ENCODE measurements at places on chromosomes 5 and 9.
A peak's percentile ranks its signal among the peaks of the same experiment; 100 is the strongest.

DNA sequence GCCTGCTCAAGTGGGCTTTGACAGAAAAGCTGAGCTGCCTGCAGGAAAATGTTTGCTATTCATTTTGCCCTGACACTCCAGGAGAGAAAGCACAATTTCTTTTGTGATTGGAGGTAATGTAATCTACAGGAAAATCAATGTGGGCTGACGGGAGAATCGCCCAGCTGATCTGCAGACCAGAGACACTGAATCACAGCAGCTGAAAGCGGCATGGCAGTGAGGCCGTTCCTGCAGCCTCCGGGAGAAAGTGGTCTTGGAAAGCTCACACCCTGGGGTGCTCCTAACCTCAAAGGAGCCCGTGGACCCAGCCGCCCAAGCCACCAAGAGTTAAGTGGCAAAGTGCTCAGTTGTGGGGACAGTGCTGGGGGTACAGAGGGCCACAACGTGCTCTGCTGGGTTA, 593.6 kb downstream of the BNC2 start:
- DNase-seq: no peak

GRCh38 chr5:59554501-59554900, 339.0 kb downstream of the PDE4D start:
- DNase-seq: no peak

DNA sequence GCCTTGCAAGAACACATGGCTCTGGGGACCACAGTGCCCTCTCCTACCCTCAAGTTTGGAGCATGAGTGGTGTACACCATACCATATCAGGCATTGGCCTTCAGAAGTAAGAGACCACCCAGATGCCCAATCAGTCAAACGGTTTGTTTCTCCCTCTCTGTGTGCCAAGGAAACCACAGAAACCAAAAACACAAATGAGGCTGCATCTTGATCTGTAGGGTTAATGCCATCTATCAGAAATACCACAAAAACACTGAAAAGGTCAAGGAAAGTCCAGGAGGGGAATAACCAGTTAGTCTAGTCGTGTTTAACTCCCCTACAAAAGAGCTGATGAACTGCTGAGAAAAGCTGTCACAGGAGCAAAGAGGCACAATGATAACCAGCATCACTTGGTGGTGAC, 78.4 kb downstream of the INSYN2B start:
- no peak for DNase-seq

- no peak for DNase-seq
Measured at GRCh38 chr5:154487541-154487940, 9.5 kb upstream of the HAND1 start.

DNA sequence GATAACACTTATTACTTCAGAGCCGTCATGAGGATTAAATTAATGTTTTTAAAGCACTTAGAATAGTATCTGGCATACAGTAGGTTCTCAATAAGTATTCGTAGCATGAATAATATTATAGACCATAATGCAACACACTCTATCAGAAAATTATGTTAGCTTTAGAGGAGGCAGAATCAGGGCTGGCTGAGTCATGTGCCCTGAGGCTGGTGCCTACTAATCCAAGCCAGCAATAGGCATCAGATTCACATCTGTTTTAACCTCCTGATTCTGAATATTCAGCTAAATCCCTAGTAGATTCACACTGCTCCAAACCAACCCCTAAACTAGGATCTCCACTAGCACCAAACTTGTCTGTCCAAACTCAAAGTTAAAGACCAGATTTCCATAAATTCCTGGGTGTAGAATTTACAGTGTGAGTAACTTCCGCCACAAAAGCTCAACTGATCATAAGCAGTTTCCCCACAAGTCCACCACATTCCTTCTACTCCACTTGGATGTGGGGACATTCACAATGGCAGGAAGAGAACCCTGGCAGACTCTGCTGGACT, 170.0 kb upstream of the DAPK1 start:
- DNase-seq: no peak

GRCh38 chr5:116876240-116876840, 301.7 kb upstream of the SEMA6A start:
- no peak for DNase-seq

GRCh38 chr9:135332516-135332915, 147.1 kb upstream of the PPP1R26 start:
- DNase-seq: no peak

DNA sequence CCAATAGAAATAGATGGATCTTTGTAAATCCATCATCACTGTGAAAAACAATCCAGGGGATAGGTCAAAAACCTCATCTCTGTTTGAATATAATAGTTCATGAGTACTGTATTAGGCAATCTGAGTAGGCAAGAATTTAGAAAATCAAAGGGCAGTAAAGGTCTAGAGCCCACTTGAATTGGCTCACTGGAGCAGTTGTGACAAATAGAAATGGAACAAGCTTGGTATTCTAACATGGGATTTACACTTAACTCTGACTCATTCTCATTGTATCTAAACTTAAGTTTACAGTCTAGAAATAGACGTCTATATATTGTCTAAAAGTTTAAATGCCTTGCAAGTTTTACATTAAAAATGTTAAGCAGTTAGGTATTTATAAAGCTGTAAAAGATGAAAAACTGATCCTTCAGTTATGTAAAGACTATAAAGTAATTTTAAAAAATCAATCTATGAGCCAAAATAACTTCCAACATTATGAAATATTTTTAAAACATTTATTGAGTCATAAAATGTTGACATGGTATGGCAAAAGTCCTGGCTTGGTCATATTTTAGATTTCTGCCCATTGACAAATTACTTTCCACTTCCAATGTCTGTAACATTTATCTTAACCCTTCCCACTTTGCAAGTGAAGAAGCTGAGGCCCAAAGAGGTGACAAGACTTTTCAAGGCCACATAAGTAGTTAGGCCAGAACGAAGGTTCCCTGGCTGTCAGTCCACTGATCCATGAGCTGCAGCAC, 203.7 kb upstream of the NREP start:
- DNase-seq: no peak

GRCh38 chr9:35579130-35579529, 25.9 kb upstream of the TESK1 start:
- DNase-seq: no peak

GRCh38 chr5:170411100-170411499, 21.9 kb upstream of the KCNMB1 start:
- DNase-seq: no peak

DNA sequence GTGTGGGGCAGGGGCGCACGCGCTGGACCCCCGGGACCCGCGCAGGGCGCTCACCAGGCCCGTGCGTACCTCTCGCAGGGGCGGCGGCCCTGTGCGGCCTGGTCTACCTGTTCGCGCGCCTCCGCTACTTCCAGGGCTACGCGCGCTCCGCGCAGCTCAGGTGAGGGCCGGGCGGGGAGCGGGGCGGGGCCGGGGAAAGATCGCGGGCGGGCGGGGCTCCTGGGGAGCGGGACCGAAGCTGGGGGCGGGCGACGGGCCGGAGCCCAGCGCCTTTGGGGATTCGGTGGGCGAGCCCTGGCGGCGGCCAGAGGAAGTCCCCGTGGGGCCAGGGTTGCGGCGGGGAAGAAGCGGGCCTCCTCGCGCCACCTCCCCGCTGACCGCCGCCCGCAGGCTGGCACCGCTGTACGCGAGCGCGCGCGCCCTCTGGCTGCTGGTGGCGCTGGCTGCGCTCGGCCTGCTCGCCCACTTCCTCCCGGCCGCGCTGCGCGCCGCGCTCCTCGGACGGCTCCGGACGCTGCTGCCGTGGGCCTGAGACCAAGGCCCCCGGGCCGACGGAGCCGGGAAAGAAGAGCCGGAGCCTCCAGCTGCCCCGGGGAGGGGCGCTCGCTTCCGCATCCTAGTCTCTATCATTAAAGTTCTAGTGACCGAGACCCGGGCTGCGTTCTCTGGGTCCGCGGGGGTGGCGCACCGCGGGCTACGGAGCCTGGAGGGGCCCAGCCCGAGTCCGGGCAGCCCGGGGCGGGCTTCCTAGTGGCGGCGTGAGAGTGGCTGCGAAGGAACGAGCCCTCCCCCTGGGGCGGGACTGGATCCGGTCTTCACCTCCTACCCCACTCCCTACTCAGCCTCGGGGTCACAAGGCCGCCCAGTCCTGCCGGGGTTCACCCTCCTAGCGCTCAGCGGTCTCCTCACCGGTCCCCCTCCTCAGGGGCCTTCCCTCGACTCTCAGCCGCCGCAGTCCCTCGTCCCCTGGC, 2.4 kb downstream of the LTC4S start:
- peak; percentile 66 for DNase-seq

- no peak for DNase-seq
Measured at GRCh38 chr9:128077847-128078503, 9.9 kb downstream of the SLC25A25 start.

DNA sequence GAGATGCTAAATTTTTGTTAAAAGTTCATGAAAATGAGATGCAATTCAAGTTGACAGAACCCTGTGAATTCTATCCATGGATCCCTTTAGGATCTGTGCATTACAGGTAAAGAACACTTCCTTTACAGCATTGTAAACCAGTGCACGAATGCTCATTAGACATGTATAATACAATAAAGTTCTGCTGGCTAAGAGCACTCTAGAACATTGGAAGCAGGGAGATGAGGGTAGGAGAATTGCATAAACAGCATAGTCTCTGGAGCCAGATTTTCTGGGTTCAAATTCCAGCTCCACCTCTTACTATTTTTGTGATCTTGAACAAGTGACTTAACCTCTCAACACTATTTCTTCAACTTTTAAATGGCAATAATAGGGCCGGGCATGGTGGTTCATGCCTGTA, 300.2 kb downstream of the NTRK2 start:
- no peak for DNase-seq

DNA sequence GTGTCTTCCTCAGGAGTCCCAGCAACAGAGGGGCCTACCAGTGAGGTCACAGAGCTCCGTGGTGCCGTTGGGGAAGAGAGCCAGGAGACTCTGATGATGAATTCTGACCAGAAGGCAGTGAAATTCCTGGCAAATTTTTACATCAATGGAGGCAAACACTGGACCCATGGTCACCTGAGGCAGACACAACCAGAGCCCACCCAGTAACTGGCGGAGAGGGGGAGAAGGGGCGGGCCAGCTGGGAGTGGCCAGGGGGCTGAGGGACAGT, at the start of gene STPG3:
Gene STPG3, plus strand, starts transcription at position 93 of the 268 bp plus-strand sequence. Its CDS starts 1 bp downstream, at position 94.
- DNase-seq: no peak

DNA sequence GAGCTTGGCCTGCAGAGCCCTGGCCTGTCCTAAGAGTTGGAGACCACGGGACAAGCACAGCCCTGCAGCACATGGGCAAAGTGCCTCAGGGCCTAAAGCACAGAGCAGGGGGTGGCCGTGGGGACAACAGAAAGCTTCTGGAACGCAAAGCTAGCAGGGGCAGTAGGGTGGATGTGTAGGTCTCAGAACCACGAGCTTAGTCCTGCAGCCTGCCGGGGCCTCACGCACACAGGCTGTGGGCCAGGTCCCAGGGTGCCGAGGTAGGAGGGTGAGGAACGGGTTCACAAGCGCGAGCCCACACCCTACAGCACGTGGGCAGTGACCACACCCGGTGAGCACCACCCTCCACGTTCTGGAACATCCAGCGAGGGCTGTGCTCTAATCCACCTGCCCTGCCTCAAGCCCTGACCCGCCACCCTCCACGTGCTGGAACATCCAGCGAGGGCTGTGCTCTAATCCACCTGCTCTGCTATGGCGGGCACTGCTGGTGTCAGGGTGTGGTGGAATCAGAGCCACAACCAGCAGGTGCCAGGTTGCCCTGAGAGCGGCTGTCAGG, 9.3 kb downstream of the CLPTM1L start:
- DNase-seq: no peak

- DNase-seq: no peak
Measured at GRCh38 chr5:106646106-106646505, 1024.6 kb downstream of the EFNA5 start.

DNA sequence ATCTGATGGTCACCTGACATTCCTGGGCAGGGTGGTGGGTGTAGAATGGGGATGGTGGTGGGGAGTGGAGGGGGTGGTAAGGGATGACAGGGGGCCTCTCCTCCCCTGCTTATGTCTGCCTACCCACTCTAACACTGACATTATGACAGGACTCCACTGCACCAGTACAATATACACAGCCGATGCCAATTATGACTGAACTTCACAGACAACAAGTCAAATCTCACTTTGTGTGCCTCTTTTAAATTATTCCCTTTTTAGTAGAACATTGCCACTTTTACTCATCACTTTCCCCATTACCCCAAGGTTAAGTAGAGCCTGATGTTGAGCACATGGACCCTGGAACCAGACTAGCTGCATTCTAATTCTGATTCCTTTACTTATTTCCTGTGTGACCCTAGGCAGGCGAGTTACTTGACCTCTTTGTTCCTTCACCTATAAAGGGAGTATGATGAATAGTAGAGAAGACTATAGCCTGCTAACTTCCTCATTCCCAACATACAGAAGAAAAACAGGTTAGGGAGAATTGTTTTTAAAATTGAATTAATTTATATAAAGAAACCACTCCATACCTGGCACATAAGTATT, 464.7 kb downstream of the DMRT2 start:
- DNase-seq: no peak

GRCh38 chr5:73895471-73895870, 269.5 kb downstream of the ARHGEF28 start:
- no peak for DNase-seq

GRCh38 chr9:12817702-12818101, 42.9 kb downstream of the LURAP1L start:
- DNase-seq: no peak

- DNase-seq: no peak
Measured at GRCh38 chr9:99133145-99133544, 28.2 kb downstream of the TGFBR1 start.

DNA sequence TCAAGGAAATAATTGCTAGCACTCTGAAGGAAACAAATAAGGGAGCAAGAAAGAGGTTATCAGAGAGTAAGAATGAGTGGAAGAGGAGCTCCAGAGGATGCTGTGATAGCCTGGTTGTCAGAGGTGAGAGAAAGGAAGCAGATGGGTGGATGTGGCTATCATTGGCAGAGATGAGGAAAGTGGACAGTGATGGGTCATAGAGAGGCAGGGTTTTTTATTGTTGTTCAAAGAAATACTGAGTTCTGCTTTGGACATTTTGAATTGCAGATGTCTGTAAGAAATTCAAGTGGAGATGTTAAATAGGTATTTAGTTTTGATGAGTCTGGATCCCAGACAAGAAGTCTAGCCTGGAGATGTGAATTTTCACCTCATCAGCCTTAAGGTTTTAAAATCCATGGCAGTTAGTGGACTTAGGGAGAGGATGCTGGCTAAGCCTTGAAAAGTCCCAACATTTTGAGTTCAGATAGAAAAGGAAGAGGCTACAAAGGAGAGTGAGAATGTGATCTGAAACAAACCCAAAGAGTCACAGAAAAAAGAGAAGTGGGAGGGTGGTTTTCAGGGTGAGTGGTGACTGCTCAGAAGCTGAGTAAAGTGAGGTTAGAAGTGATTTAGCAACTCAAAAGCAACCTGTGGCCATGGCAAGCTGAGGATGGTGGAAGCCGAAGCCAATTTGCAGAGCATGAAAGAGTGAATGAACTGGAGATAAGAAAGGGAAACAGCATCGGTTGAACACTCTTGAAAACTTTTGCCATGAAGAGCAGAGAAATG, 50.4 kb downstream of the PPIC start:
- no peak for DNase-seq

- no peak for DNase-seq
Measured at GRCh38 chr9:106560540-106560939, 302.4 kb upstream of the ZNF462 start.

DNA sequence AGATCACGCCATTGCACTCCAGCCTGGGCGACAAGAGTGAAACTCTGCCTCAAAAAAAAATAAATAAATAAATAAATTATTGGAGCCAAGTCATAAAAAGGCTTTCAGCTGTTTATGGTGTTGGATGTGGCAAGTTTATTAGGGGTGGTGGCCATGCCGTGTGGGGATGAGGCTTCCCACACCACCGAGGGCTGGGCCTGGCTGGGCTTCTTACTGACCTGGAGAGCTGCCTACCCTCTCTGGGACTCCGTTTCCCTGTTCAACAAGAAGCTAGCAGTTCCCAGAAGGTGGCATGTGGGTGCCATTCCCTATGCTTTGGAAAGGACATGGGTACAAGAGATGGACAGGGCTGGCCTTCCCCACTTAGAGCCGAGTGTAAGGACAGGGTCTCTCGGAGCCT, 22.6 kb downstream of the GPRIN1 start:
- no peak for DNase-seq
